ENCODE measurements at places on chromosomes 2 and 18.

DNA sequence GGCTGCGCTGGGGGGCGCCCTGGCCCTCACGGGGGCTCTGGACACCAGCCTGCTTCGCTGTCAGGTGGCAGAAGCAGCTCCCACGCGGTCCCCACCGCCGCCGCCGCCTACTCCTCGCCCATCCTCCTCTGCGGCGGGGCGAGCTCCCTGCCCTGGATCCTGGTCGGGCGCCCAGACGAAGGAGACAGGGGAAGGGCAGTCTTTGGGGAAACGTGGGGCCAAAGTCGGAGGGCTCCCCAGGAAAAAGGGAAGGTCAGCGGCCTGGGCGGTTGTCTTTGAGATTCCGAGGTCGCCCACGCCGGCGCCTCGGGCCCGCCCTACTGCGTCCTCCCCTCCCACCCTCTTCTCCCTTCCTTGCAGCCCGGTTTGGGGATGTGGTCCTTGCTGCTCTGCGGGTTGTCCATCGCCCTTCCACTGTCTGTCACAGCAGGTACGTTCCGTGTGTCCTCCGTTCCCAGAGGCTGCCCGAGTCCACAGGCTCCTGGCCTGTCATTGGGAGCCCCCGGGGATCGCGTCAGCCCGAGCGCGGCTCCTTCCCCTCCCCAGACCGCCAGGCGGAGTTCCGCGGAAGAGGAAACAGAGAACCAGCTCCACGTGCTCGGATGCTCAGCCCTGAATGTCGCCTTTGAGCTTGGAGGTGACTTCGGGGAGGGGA, 800 bp downstream of the IL1RL2 start:
- DNase-seq = peak; percentile 8

DNA sequence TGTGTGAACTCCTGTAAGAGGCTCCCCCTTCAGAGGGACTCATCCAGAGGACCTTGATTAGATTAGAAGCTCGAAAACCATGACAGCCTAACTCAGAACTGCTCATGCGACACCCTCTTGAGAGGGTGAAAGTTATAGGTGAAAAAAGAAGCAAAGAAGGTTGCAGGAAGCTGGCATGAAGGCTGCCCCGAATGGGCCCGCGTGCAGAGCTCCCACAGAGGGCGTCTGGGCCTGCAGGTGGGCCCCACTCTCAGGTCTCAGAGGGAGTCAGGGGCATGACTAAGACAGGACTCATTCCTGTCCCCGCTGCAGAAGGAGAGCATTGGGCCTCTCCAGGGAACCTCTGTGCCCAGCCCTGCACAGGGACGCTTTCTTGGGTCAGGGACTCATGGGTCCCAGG, 235.4 kb downstream of the EIPR1 start:
- DNase-seq = no peak

GRCh38 chr2:179746981-179747380, 114.4 kb downstream of the ZNF385B start:
- DNase-seq = no peak

GRCh38 chr18:63986885-63987284, 17.0 kb downstream of the SERPINB8 start:
- no peak for DNase-seq

DNA sequence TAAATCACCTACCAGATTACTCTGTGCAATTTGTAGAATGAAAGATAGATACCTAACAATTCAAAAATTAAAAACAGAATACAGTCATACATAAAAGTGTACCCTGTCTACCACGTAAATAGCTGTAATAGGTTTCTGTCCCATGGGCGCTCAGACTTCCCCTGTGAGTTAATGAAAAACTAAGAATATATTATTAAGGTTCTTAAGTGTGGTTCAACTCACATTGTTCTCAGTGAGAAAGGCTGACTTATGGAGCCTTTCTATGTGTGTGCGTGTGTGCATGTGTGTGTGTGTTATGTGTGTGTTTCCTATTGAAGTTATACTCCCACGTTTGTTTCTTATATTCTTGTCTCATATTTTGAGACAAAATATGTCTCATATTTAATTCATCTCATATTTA, 114.6 kb upstream of the CD302 start:
- DNase-seq = no peak

GRCh38 chr2:144459937-144460336, 60.0 kb downstream of the ZEB2 start:
- peak; percentile 15 for DNase-seq

DNA sequence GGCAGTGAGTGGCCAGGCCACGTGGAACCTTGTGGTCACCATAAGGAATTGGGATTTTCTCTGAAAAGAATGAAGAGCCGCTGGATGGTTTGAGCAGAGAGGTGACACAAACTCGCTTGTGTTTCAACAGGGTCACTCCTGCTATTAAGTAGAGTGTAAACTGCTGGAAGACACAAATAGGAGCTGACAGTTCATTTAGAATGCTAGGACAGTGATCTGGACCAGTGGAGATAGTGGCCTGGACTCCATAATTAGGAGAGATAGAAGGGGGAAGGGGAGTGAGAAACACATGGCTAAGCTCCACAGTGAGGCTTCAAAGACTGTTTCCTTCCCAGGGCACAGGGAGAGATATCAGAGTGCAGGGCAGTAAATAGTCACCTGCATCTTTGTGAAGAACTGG, 381.1 kb upstream of the ST6GAL2 start:
- DNase-seq = no peak

GRCh38 chr2:150549381-150549780, 61.9 kb upstream of the RND3 start:
- DNase-seq = no peak

DNA sequence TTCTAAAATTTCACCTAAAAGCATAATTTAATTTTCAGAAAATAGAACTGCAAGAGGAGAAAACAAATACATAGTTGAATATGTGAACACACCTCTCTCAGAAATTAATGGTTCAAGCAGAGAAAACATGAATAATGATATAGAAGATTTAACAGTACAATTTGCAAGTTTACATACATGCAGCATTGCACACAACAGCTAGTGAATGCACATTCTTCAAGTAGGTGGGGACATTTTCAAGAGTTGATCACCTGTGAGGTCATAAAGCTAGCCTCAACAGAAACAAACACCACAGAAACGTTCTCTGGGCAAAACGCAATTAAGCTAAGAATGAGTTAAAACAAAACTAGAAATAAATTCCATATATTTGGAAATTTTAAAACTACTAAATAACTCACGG, 38.1 kb downstream of the TMEM200C start:
- DNase-seq = no peak

DNA sequence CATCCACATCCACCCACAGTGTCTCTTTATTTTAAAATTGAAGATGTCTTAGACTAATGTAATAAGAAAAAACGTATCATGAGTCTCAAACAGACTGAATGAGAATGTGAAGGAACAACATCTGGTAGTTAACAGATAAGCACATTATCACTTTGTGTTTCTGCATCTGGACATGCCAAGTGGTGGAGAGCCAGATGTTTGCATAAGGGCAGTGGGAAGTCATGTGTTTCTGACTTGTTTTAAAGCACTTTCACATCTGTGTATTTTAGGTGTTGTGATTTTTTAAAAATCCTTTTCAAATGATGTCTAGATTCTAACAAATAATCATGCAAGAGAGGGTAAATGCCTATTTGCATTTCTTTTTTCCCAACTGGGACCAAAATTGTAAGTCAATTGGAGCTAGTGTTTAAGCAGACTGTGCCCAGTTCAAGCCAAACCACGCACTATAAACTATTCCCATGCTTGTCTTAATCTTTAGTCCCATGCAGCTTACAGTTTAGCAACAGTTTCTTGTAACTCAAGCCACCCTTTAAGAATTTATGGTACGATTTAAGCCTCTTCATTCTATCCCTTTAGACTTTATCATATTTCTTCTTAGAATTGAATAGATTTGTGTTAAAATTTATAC, 272.7 kb upstream of the DOK6 start:
- no peak for DNase-seq

DNA sequence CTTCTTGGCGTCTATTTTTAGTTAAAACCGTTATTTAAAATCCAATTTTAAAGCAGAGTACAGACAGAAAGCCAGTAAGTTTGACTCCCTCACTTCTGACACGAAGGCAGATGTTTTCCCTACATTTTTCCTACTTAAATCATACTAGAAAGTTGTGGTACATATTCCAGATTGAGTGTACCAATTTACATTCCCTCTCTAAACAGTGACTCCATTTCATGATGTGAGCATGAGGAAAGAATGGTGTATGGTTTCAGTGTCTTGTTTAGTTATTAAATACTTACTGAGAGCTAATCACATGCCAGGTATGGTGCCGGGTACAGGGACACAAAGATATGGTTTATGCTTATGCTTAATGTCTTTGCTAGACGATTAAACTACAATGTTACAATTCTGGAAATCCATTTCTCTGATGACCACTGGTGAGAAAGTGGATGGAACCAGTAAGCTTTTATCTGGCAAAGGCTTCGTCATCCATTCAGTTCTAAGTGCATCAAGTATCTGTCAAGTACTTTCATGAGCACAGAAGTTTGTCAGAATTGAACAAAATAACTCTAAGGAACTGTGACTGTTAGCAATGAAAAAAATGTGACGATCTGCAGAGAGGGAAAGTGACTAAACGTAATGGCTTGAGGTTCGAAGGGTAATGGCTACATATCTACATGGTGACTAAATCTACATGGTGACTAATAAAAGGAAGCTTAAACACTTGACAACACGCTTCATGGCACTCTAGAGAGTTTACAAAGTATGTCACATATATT, 25.7 kb downstream of the MAP4K3 start:
- DNase-seq = no peak

- no peak for DNase-seq
These were observed 14.5 kb upstream of the PLA2R1 start for GRCh38 chr2:160076914-160077313.

DNA sequence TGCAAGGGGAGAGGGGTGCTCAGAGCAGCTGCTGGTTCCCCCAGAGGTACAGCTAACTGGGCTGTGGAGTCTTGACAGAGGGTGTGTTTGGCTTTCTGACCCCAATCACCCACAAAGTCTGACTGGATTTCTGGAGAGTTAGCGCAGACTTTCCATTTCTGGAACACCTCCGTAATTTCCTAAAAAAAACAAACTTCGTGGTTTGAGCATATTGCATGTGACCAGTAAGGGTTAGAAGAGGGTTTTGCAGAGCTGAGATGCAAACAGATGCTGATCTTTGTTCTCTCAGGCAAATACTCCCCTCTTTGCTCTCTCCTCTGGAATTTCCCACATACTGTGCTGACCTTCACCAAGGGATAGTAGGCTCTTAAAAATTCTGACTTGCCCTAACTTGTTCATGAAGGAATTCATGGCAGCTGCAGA, 44.5 kb upstream of the TMEM247 start:
- DNase-seq = no peak

DNA sequence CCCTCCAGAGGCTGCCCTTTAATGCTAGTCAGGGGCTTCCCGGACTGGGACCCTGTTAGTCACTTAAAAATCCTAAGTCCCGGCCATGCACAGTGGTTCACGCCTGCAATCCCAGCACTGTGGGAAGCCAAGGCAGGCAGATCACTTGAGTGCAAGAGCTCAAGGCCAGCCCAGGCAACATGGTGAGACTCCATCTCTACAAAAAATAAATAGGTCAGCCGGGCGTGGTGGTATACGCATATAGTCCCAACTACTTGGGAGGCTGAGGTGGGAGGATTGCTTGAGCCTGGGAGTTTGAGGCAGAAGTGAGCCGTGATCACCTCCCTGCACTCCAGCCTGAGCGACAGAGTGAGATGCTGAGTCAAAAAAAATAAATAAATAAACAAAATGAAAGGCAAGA, 17.2 kb upstream of the KCNG2 start:
- no peak for DNase-seq

DNA sequence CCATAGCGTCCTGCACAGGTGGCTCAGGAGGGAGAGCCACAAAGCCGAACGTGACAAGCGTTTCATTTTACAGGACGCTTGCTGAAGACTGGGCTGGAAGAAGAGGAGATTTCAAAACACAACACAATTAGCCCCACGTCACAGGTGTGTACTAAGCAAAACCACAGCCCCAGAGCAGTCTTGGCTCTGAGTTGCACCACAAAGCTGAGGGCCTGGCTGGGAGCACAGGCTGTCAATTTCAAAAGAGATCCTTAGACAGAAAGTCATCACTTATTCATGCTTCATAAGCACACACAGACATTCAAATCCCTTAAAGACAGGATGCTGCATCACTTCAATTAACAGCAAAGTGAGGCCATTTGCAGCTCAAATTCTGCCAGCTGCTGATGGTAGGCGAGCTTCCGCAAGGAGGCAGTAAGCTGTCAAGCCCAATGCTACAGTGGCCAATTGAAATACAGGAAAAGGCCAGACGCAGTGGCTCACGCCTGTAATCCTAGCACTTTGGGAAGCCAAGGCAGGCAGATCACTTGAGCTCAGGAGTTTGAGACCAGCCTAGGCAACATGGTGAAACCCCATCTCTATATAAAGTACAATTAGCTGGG, 79.6 kb downstream of the SKA1 start:
- no peak for DNase-seq

GRCh38 chr2:232628466-232629128, 4.8 kb upstream of the EFHD1 start:
- no peak for DNase-seq

- no peak for DNase-seq
These were observed 87.3 kb downstream of the ACAA2 start for GRCh38 chr18:49725809-49726674.

DNA sequence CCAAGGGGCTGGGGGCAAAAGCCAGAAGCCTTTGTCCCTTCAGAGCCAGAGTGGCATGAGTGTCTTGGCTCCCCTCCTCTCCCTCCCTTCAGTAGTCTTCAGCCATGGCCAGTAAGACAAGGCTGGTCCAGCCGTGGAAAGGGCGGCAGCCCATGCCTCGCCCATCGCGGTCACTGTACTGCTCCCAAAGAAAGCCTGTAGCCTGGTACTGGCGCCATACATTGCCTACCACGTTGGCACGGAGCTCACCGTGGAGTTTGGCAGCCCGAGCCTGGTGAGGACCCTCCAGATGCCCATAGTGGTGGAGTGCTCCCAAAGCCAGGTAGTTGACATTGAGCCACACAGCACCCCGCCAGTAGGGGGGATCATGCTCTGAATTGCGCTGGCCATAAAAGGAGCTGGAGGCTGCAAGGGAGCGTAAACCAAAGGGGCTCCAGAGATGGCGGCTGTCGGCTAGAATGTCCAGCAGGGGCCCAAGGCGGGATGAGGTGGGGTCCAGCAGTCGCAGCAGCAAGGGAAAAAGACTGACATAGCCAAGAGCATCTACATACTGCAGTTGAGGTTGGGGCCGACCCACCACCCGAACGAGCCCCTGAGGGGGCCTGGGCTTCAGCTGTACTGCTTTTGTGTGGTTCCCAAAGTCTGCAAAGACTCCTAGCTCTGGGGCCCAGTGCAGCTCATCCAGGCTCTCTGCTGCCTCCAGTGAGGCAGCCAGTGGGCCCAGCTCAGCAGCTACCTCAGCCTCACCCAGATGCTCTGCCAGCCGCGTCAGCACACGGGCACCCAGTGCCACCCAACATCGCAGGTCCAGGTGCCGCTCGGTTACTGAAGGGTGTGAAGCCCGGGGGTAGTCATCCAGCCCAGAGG, 3.2 kb downstream of the WBP1 start:
- DNase-seq = no peak

GRCh38 chr18:78587626-78588600, 391.7 kb upstream of the SALL3 start:
- DNase-seq = no peak
